Astrocyte of the hippocampus (primary cell): ENCODE measurements at places on chromosomes 6 and 20.
A peak's percentile ranks its signal among the peaks of the same experiment; 100 is the strongest.

GRCh38 chr6:150894935-150895552 is 29.5 kb downstream of the MTHFD1L start:
- peak; percentile 58 for DNase-seq

DNA sequence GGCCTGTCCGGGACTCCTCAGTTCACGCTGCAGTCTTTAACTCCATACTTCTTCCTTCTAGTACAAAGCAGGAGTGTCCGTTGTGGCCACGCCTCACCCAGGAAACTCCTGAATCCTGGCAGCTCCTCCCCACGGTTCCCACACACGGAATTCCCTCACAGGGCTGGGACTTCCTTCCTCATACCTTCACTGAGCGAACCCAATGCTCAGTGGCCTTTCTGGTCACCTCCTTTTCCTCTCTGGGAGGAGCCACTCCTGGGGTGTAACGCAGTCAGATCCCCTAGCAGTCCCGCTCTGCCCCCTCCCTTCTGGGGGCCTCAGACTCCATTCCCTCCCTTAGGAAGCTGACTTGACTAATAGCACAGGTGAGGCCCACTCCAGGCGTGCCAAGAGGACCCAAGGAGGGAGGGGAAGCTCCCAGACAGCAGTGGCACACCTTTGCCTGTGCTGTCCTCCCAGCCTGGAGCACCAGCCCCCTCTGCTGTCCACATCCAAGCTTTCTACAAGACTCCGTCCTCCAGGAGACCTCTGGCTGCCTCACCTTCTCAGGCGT is at the start of gene SLC52A3:
Gene SLC52A3 (minus strand): TSS at position 75 of the 553 bp plus-strand sequence. CDS start 2,726 bp downstream, outside the sequence.
- no peak for DNase-seq

GRCh38 chr6:110520992-110521543 is 44.7 kb upstream of the SLC22A16 start:
- DNase-seq = no peak

DNA sequence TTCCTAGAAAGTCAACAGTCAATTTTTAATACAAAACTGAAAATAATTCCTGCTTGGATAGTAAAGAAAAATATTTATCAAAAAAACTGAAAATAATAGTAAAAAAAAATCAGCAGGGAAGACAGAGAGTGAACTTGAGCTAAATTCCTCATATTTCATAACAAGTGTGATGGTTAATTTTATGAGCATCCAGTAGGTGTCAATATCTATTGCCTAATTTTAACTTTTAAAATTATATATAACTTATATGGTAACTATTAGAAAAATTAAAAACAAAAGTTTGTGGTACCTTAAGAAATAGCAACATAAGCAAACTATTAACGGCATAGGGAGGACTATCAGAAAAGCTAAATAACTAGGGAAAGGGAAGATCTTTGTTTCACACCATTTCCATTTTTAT is 2.1 kb downstream of the EPM2A start:
- DNase-seq = no peak

- no peak for DNase-seq
Measured at GRCh38 chr6:104788400-104788799, 71.3 kb downstream of the HACE1 start.
